Type B pancreatic cell (in vitro differentiated cells): ENCODE measurements at places on chromosomes 12 and 14.

- no peak for DNase-seq
Observed at GRCh38 chr12:88897723-88898122, 317.5 kb upstream of the KITLG start.

DNA sequence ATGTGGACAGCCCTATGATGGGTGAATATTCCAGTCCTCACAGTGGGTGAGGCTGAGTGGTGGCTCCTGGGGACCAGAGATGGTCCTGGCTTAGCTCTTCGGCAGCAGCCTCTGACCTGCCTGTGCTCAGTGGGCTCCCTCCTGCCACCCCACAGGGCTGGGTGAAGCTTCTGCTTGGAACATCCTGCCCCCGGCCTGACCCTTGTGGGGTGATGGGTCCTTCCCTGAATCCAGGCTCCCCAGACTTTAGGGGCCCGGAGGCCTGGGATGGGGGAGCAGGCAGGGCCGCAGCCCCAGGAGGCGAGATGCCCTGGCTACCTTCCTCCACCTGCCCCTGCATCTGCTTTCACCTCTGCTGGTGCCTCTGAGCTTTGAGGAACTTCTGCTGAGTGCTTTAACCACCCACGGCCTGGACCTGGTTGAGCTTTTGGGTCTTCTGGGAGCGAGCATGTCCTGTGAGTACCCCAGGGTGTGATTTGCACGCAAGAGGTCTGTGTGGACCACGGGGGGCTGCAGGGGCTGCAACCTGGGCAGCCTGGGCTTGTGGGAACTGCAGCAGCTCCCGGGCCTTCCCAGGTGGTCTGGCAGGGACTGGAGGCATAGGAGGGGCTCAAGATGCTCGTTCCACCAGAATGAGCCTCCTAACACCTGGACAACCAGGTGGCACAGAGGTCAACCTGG, 159.5 kb downstream of the KIF26A start:
- no peak for DNase-seq

DNA sequence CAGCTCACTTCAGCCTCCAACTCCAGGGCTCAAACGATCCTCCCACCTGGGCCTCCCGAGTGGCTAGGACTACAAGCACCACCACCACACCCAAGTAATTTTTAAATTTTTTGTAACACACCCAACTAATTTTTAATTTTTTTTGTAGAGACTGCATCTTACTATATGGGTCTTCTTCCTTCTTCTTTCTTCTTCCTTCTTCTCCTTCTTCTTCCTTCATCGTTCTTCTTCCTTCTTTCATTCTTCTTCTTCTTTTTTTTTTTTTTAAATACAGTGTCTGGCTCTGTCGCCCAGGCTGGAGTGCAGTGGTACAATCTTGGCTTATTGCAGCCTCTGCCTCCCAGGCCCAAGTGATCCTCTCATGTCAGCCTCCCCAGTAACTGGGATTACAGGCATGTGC, 965 bp upstream of the CREBL2 start:
- DNase-seq: no peak

GRCh38 chr12:99029511-99030271, 384.6 kb downstream of the APAF1 start:
- no peak for DNase-seq

DNA sequence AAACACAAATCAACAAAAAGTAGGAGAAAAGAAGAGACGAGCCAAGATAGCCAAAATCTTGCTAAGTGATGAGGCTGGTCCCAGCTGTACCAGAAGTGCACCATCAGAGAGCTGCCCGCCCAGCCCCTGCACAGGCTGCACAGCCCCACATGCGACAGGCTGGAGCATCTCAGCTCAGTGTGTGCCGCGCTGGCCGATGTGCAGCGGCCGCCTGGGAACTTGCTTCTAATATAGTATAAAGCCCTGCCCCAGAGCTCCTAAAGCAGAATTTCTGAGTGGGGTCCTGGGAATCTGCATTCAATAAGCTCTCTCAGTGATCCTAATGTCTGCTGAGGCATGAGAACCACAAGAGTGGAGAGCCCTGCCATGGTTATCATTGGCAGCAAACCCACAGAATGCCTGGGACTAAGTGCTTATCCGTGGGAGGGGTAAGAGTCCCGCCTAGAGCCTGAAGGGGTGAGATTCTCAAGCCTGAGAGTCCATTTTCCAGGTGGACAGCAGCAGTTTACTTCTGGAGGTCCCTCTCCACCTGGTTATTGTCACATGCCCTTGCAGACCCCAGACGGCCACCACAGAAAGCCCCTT, 171.6 kb downstream of the DPF3 start:
- DNase-seq: no peak

DNA sequence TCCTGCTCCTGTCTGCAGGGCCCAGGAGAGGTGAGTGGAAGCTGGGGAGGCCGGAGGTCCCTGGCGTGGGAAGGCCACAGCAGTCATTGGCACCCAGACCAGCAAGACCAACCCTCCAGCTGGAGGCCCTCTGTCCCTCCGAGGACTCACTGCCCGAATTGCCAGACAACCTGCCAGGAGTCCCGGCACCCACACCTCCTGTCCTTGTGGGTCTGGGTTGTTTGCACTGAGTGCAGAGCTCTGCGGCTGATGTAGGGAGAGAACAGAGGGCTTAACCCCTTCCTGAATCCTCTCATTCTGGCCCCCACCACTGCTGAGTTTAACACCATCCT, 204.9 kb downstream of the KIF26A start:
- DNase-seq: no peak

GRCh38 chr14:61128382-61129167, 147.5 kb downstream of the SLC38A6 start:
- DNase-seq: no peak

- DNase-seq: no peak
Observed at GRCh38 chr12:53829130-53829819, 77.5 kb upstream of the CISTR start.

DNA sequence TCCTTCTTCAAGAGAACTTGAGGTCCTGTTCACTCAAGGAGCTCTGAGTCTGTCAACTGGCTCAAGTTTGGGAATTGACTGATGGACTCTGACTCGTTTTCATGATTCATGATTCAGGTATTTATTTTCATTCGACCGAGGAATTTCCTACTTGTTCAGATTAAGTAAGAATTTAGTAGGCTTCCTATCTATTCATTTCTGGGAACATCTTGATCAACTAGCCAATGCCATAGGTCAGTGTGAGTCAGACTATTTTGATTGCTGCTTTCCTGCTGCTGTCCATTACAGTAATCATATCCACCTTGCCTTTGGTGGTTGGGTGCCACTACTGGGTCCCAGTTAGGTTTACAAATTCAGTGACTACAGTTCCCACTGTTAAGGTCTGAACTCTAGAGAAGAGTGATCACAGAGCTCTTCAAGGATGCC, 6.1 kb downstream of the FAM186A start:
- DNase-seq: no peak

- no peak for DNase-seq
Observed at GRCh38 chr12:131784909-131785762, 43.1 kb upstream of the MMP17 start.

GRCh38 chr12:122584177-122584863, 57.3 kb downstream of the KNTC1 start:
- DNase-seq: no peak

GRCh38 chr12:17334784-17335183, 728.8 kb upstream of the LMO3 start:
- DNase-seq: no peak

- DNase-seq: no peak
Observed at GRCh38 chr12:111411185-111411764, 5.6 kb downstream of the SH2B3 start.

GRCh38 chr12:26120561-26121274, 4.1 kb downstream of the BHLHE41 start:
- DNase-seq: no peak

DNA sequence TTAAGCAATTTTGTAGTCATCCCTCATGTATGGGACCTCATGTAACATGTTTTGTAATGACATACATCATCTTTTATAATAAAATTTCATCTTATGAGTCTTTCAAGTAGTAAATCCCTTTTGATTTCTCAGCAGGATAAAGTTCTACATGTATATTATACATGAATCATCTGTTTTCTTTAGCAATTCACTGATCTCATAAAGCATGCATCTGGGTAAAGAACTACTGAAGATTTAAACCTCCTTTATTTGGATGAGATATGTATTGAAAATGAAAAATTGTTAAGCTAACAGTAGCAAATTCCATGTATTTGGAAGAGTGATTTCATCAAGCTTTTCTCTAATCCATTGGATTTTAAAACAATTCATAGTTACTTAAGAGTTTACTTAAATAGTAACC, 126.9 kb downstream of the KITLG start:
- no peak for DNase-seq

DNA sequence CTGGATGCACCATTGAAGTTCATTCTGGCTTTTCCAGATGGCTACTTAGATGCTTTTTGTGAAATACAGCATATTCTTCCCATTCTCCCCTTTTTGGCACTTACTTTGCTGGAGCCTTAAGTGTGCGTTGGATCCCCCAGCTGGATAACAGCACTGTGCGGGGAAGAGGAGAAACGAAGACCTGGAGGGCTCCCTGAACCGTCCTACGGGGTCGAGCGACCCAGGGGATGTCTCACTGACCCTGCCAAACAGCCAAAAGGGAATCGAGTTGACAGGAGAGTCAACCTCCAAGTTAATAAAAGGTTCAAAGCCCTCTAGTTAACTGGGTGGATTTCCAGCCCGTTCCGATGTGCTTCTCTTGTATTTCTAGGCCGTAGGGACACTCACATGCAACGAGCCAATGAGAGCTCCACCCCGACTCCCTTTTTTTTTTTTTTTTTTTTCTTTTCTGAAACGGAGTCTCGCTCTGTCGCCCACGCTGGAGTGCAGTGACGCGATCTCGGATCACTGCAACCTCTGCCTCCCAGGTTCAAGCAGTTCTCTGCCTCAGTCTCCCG, 1.0 kb upstream of the CAMKK2 start:
- DNase-seq: no peak

- DNase-seq: no peak
Observed at GRCh38 chr14:99174081-99174769, 97.8 kb downstream of the BCL11B start.

DNA sequence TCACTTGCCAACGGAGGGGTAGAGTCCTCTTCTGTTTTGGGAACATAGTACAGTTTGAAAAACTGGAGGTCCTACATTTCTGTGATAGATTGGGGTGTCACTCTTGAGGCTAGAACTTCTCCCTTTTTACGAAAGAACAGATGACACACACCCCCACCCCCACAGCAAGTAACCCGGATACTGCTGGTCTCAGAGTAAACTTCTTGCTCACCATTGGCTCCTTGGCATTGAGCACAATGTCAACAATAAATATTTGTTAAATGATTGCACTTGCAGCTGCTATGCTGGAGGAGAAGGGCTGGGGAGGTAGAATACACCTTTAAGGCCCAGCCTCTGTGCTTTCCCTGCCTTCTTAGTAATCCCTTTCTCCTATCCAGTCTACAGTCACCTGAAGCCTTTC, 149.8 kb downstream of the TGFB3 start:
- DNase-seq: no peak
